ENCODE measurements at places on chromosomes 11 and 22.

- peak; percentile 80 for DNase-seq
These were observed 150.1 kb upstream of the UBASH3B start for GRCh38 chr11:122505304-122506006.

DNA sequence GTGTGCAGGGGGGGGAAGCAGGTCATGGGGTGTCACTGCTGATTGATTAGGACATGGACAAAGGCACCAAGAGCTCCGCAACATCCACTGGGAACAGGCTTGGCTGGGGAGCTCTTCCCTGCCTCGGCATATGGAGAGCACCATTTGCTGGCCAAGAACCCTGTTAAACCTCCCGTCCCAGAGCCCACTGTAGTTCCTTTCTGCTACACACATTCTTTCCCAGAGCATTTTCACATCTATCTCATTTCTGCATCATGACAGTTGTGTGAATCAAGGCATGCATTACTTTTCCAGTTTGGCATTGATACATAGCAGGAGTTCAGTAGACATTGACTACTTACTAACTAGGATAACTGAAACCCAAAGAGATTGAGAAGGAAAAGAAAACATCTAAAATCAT, 333.4 kb upstream of the B3GAT1 start:
- no peak for DNase-seq

DNA sequence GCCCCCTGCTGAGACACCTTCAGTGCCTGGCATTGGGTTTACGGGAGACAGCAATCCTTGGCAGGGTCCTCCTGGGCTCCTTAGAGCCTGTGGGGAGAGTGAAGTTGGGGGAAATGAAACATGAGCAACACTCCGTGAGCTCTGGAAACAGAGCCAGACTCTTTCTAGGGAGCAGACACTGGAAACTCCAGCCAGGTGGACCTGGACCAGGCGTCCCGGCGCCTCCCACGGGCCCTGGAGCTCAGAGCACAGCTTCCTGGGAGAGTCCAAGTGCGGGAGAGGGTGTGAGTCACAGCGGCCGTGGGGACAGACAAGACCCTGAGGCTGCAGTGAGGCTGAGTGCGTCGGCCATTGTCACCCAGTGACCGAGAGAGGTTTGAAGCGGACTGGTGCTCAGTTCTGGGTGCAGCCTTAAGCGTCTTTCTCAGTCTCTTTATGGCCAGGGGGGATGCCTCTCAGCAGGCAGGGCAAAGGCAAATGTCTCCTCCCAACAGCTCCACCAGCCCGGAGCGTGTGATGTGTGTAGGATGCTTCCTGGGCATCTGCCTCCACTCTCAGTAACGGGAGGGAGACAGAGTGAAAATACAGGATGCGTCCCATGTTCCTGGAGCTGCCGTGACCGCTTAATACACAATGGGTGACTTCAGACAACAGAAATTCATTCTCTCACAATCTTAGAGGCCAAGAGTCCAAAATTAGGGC, 399.2 kb downstream of the SHANK2 start:
- DNase-seq = no peak

DNA sequence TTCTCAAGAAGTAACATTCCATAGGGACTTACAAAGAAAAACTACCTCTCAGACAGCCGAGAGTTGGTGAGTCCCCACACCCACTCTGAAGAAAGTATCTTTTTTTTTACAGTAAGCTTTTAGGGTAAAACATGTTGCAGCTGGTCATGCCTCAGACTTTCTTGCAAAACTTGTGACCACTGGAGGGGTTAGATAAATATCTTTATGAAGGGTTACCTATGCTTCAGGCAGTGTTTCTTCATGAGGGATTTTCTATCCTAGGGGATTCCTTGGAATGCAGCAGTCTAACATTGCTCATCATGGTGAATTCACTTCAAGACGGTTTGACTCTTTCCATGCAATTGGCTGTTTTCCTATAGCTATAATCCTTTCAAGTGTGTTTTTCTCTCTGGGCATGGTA, 20.8 kb upstream of the SNX19 start:
- no peak for DNase-seq

DNA sequence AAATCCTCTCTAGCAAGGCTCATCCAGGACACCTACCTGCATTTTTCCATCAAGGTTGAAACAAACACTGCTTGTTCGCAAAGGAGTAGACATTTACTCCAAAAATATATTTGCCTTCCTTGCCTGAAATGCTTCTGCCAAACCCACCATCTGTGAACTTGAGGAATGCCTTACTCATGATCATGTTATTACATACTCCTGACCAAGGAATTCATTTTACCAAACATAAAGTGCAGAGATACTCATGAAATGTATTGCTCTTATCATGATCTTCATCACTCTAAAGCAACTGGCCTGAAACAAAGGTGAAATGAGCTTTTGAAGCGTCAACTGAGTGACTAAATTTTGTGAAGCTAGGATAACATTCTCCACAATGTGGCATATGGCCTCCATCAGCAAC, 243.1 kb upstream of the CCDC179 start:
- DNase-seq = no peak

GRCh38 chr22:39952347-39952746, 7.8 kb upstream of the TMA7B start:
- DNase-seq = no peak

- peak; percentile 1 for DNase-seq
These were observed 247.0 kb upstream of the SORL1-AS1 start for GRCh38 chr11:121699801-121700200.

DNA sequence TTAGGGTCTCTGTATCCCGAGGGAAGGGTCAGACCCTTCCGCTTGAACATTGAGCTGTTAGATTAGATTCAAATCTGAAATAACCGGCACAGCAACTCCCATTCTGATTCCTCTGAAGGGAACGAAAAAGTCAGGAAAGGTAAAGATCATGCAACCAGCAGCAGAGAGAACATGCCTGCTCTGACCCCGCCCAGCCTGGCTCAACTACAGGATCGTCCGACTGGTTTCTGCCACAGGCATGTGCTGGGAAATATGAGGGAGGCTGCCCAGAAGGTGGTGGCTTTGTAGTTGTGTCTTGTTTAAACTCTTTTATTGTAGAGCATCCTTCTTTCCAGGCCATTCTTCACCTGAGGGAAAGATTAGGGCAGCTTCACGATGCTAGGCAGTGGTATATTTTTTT, 5.0 kb upstream of the MTNR1B start:
- no peak for DNase-seq

GRCh38 chr11:4092026-4092425, 2.6 kb upstream of the RRM1 start:
- DNase-seq = no peak

DNA sequence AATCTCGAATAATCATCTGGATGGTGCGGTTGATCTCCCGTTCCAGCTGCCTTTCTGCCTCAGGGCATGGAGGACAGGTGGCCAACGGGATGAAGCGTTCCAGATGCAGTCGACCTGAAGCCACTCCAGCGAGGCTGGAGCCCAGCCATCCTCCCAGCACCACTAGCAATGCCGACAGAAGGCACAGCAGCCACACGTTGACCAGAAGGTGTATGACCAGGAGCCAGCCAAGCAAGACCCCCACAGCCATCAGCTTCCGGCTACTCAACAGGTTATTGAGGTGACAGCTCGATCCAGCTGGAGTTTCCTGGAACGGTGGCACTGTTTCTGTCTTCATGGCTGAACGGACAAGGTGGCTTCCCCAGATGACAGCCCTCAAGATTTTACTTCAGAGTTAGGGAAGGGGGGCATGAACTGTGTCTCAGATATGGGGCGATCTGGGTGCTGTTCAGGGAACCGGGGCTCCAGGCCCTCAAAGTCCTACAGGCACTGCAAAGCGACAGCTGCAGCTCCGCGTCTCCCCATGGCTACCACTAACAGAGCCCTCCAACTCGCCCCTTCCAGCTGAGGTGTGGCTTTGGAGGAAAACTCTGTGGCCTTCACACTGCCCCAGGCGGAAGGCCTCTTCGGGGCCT, 559 bp downstream of the SNX19 start:
- peak; percentile 2 for DNase-seq

GRCh38 chr11:65557280-65558001, 718 bp downstream of the LTBP3 start:
- DNase-seq = no peak

- DNase-seq = no peak
These were observed 2.2 kb downstream of the PTDSS2 start for GRCh38 chr11:452203-452744.

GRCh38 chr11:131079036-131079435, 162.8 kb upstream of the SNX19 start:
- DNase-seq = no peak

GRCh38 chr11:69819541-69820070, 390 bp upstream of the FGF3 start:
- peak; percentile 58 for DNase-seq

DNA sequence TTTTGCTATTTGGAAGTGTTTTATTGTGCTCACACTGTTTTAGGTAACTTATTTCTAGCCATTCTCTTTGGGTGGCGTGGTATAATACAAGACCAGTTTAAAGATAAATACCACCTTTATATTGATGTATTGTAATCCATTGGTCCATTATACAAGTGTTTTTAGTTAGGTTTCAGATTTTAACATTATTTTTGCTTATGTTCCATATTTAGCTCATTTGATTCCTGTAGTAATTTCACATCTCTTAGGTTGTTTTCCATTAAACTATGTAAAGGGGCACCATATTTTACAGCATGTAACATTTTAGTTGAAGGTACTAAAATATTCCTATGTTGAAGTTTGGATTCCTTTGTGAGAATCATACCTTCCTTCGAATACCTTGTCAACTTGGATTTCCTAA, 20.1 kb downstream of the EED start:
- DNase-seq = no peak

GRCh38 chr11:32792948-32793475, 1.4 kb downstream of the CCDC73 start:
- DNase-seq = peak; percentile 63

- no peak for DNase-seq
These were observed 14.6 kb upstream of the NRGN start for GRCh38 chr11:124724979-124725718.

DNA sequence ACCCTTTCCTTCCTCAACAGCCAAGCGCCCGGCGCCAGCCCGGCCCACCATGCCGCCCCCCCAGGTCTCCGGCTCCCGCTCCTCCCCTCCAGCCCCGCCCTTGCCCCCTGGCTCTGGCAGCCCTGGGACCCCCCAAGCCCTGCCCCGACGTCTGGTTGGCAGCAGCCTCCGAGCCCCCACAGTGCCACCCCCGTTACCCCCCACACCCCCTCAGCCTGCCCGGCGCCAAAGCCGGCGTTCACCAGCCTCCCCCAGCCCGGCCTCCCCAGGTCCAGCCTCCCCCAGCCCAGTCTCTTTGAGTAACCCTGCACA, 3.3 kb upstream of the PDXP start:
- DNase-seq = no peak

DNA sequence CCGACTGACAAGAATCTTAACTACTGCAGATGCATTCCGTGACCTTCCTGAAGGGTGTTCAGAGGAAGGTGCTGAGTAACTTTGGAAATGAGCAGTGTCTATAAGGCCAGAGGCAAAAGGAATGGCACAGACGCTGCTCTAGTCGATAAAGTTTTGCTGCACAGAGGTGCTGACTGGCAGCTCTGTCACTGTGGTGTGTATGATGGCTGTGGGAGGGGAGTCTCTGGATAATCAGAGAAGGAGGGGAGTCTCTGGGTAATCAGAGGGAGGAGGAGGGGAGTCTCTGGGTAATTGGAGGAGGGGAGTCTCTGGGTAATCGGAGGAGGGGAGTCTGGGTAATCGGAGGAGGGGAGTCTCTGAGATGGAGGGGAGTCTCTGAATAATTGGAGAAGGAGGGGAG, 18.4 kb downstream of the PTDSS2 start:
- DNase-seq = no peak

DNA sequence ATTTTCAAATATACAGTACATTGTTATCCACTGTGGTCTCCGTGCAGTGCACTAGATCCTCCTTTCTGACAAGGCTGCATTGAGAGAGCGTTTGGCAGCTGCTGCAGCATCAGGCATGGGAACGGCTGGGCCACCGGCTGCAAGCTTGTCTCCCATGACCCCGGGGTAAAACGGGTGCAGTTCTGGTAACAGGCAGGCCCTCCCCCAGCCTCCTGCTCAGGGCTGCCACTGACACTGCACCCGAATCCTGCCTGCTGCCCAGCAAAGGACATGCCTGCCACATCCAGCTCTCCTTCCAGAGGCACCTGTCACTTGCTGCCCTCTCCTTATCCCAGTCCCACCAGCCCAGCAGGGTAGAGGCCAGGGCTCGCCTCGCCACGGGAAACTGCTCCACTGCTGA, 124.5 kb upstream of the TMEM45B start:
- no peak for DNase-seq

DNA sequence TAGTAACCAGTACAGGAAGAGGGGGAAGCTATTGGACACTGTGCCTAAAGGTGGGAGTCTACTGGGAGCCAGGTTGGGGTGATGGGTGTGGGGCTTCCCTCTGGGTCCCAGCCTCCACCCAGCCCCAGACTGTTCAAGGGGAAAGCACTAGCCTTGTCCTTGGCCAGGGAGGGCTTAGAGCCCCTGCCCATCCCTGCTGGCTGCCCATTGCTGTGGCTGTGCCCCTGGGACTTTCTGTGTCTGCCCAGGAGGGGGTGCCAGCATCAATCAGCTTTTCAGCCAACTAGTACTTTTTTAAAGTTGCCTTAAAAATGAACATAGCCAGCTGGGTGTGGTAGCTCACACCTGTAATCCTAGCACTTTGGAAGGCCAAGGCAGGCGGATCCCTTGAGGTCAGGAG, 19.9 kb downstream of the INCENP start:
- DNase-seq = no peak

DNA sequence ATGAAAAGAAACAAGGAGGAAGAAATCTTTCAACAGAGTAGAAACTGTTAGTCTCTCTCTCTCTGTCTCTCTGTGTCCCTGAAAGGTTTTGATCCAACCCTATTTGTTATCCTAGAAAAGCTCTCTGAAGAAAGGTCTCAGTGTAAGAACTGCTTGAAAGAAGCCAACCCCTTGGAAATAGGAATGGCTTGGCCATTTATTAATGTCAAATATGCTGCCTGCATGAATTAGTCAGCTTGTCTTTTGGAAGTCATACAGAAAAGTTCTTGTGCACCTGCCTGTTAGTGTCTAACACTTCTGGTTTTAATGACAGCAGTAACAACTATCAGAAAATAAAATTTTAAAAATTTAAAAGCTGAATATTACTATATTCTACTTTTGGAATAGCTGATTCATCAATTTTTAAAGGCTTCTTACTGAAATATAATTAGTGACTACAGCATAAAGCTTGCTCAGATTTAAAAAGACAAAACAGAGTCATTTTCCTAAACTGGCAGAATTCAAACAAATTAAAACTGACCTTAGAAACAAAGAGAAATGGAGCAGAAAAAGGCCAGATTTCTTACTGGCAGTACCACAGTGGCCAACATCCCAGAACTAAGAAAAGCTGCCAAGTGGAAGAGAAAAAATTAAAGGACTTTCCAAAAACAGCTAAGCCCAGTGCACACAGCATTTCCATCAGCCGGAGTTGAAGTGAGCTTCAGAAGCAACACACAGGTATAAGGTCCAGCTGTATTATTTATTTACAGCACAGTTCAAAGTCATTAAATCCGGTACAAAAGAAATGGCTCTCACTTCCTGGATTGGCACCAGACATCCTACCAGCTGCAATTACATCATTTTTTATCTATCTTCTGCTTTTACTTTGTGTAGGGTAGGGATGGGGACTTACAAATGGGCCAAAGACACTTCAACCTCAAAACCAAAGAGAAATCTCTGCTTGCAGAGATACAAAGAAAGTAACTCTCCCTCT, 76.3 kb downstream of the PRCP start:
- peak; percentile 91 for DNase-seq

GRCh38 chr11:61516191-61516590, 7.6 kb downstream of the LRRC10B start:
- DNase-seq = no peak

Data from G401 (cell line).